ENCODE measurements at places on chromosomes 2 and 18.

DNA sequence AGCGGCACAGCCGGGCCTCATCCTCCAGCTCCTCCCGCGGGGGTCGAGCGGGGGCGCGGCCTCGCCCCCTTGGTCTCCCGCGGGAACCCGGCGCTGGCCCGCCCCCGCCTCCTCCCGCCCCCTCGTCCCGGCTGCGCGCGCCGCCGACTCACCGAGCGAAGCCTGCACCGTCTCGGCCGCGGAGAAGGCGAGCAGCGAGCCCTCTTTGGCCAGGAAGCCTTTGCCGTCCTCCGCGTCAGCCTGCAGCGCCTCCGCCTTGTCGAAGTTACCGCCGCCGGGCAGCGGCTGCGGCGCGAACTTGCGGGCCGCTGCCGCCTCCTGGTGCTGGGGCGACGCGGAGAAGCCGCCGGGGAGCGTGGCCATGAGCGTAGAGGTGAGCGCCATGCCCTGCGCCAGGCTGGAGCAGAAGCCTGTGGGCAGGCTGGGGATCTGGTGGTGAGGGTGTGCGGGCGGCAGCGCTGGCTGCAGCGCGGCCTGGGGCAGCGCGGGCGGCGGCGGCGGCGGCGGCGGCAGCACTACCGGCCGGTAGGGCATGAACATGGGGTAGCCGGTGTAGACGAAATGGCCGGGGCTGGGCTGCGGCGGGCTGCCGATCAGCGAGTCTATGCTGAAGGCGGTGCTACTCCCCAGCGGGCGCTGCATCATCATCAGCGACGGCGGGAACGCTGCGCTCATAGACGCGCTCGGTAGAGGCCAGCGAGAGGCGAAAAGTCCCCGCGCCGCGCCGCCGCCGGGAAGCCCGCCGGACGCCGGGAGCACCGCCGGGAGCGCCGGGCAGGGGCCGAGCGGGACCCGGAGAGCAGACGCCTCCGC, 683 bp downstream of the GBX2 start:
- H3K4me3 ChIP-seq: no peak overlapping the region
- no peak overlapping the region for H3K27ac ChIP-seq
- peaks cover 15% of the 10 kb centered on the region for H3K4me1 ChIP-seq
- DNase-seq: no peak
- peaks cover 47% of the 10 kb centered on the region for H3K27me3 ChIP-seq
- H3K36me3 ChIP-seq: no peaks in the 10 kb centered on the region

DNA sequence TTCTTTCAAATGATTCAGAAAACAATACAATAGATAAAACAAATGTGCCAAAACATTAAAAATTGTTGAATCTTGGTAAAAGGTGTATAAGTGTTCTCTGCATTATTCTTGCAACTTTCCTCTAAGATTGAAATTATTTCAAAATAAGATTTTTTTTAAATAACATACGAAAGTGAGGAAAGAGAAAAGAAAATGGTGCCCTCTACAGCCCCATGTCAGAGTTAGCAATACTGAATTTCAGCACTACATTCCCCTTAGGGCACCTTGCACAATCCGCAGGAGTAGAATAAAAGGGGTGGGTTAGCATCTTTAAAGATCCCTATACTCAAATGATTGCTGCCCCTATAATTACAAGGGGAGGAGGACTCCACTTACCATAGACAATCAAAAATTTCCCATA, 433.7 kb downstream of the BCL11A start:
- H3K27ac ChIP-seq: no peak overlapping the region
- no peak overlapping the region for H3K4me3 ChIP-seq
- H3K36me3 ChIP-seq: no peaks in the 10 kb centered on the region
- H3K4me1 ChIP-seq: no peaks in the 10 kb centered on the region
- no peaks in the 10 kb centered on the region for H3K27me3 ChIP-seq
- no peak for DNase-seq

DNA sequence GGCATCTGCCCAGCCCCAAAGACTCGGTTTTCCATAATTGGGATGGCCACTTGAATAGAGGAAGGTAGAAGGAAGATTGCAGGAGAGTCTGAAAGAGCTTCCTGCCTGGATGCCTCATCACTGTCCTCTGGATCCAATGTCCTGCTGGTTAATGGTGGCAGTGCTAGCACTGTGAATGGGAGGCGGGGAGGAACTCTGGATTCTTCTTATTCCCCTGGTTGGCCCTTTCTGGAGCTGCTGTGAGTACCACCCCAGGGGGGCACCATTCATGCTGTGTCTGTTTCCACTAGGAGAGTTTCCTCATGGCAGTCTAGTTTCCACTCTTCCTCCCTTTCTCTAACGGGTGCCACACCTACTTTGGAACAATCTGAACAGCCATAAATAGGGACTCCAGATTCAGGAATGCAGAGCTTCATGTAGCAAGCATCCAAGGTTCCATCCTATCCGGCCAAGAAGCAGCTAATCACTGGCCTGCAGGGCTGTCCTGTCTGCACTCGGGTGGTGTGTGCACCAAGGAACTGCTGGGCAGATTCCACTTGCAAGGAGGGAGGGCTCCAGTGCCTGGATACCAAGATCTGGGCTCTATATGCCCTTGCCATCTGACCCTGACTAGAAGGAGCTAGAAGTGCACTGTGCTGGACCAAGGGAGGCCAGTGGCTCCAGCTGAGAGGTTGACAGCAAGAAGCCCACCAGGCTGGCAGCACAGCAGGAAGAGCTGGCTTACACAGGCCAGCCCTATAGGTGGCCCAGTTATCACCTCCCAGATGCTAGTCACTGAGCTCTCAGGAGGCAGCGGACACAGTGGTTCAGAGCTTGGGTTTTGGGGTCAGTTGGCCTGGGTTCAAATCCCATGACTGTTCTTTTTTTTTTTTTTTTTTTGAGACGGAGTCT, 4.6 kb upstream of the ATOH8 start:
- DNase-seq: no peak
- peaks cover 47% of the 10 kb centered on the region for H3K4me1 ChIP-seq
- H3K4me3 ChIP-seq: no peak overlapping the region
- peaks cover 8% of the 10 kb centered on the region for H3K36me3 ChIP-seq

GRCh38 chr2:79530443-79530842, 17.6 kb downstream of the CTNNA2 start:
- H3K36me3 ChIP-seq: no peaks in the 10 kb centered on the region
- no peaks in the 10 kb centered on the region for H3K4me1 ChIP-seq
- no peak overlapping the region for H3K4me3 ChIP-seq
- no peak overlapping the region for H3K27ac ChIP-seq
- no peak for DNase-seq
- no peaks in the 10 kb centered on the region for H3K27me3 ChIP-seq

DNA sequence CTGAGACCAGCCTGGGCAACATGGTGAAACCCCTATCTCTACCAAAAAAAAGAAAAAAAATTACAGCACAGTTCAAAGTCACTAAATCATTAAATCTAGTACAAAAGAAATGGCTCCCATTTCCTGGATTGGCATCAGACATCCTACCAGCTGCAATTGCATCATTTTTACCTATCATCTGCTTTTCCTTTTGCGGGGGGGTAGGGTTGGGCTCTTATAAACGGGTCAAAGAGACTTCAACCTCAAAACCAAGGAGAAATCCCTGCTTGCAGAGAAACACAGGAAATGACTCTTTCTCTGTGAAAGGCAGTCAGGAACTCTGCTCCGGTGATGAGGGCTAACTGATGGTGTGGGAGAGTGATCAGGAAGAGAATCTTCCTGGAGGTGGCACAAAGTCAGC, 45.3 kb upstream of the RFX8 start:
- peaks cover 18% of the 10 kb centered on the region for H3K27me3 ChIP-seq
- H3K4me1 ChIP-seq: peaks cover 23% of the 10 kb centered on the region
- H3K27ac ChIP-seq: no peak overlapping the region
- no peaks in the 10 kb centered on the region for H3K36me3 ChIP-seq

- no peak for DNase-seq
- H3K36me3 ChIP-seq: peaks cover 7% of the 10 kb centered on the region
- no peak overlapping the region for H3K27ac ChIP-seq
- peaks cover 45% of the 10 kb centered on the region for H3K4me1 ChIP-seq
These were observed 129.3 kb upstream of the REV1 start for GRCh38 chr2:99619151-99619550.

- no peaks in the 10 kb centered on the region for H3K4me1 ChIP-seq
- no peaks in the 10 kb centered on the region for H3K36me3 ChIP-seq
- H3K27me3 ChIP-seq: peaks cover 4% of the 10 kb centered on the region
- H3K27ac ChIP-seq: no peak overlapping the region
- DNase-seq: no peak
- H3K4me3 ChIP-seq: no peak overlapping the region
These were observed 255.8 kb downstream of the ASXL3 start for GRCh38 chr18:33833842-33834241.

GRCh38 chr2:211994806-211995205, 543.8 kb downstream of the ERBB4 start:
- no peaks in the 10 kb centered on the region for H3K36me3 ChIP-seq
- DNase-seq: no peak
- no peaks in the 10 kb centered on the region for H3K4me1 ChIP-seq
- H3K27me3 ChIP-seq: no peaks in the 10 kb centered on the region
- no peak overlapping the region for H3K4me3 ChIP-seq

DNA sequence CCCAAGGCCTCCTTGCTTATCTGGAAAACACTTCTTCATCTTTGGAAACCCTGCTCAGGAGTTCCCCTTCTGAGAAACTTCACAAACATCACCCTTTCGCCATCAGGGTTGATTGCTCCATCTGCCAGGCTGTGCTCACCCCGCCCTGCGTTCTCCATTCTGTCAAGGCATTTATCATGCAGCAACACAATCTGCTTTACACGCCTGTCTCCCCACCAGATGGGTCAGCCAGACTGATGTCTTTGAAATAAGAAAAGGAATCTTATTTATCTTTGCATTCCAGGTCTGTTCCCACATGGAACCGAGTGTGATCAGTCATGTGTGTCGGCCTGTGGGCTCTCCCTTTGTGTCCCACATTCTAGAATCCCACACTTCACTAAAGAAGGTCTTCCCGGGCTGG, 110.0 kb upstream of the ARL4C start:
- H3K27ac ChIP-seq: no peak overlapping the region
- H3K36me3 ChIP-seq: no peaks in the 10 kb centered on the region
- peaks cover 3% of the 10 kb centered on the region for H3K4me1 ChIP-seq
- no peak overlapping the region for H3K4me3 ChIP-seq
- peaks cover 27% of the 10 kb centered on the region for H3K27me3 ChIP-seq

GRCh38 chr2:126995621-126996377, 97.1 kb downstream of the TEX51 start:
- DNase-seq: no peak
- H3K4me1 ChIP-seq: no peaks in the 10 kb centered on the region
- no peak overlapping the region for H3K4me3 ChIP-seq

DNA sequence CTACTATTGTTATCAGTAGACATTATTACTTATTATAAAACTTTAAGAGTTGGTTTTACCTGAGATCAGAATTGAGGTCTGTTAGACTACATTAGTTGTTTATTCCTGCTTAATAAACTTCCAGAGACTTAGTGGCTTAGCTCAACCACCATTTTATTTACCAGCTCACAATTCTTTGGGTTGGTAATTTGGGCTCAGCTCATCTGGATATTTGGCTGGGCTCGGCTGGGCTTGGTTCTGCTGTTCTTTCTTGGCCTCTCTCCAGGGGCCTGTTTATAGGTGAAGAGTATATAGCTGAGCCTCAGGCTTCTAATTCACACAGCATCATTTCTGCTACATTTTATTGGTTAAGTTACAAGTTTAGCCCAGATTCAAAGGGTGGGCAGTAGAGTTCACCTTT, 67.9 kb downstream of the CCDC138 start:
- H3K36me3 ChIP-seq: peaks cover 30% of the 10 kb centered on the region
- no peaks in the 10 kb centered on the region for H3K4me1 ChIP-seq
- no peak for DNase-seq
- H3K27me3 ChIP-seq: no peaks in the 10 kb centered on the region

DNA sequence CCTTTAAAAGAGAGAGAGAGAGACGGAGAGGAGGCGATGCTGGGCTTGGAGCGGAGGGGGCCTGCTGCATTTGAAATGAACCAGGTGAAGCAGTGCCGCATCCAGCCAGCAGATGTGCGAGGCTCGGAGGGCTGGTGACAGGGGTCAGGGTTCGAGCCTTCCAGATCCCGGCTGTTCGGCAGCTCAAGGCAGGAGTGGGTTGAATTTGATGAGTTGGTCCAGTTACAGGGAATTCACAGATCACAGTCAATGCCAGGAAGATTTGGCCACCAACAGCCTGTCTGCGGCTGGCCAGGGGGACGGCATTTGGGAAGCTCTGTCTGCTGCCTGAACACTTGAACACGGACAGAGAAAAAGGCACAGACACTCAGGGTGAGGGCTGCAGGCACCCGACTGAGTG, 48.6 kb downstream of the PTGR3 start:
- no peak overlapping the region for H3K27ac ChIP-seq
- H3K27me3 ChIP-seq: peaks cover 3% of the 10 kb centered on the region
- H3K4me1 ChIP-seq: peaks cover 8% of the 10 kb centered on the region
- no peak for DNase-seq
- H3K36me3 ChIP-seq: no peaks in the 10 kb centered on the region
- peak overlapping the region; percentile 80 for H3K4me3 ChIP-seq

- DNase-seq: no peak
- no peaks in the 10 kb centered on the region for H3K27me3 ChIP-seq
- peak overlapping the region; percentile 52 for H3K4me3 ChIP-seq
- peaks cover 31% of the 10 kb centered on the region for H3K4me1 ChIP-seq
- H3K27ac ChIP-seq: peak overlapping the region; percentile 66
These were observed 38.8 kb upstream of the ERMN start for GRCh38 chr2:157364257-157364974.

DNA sequence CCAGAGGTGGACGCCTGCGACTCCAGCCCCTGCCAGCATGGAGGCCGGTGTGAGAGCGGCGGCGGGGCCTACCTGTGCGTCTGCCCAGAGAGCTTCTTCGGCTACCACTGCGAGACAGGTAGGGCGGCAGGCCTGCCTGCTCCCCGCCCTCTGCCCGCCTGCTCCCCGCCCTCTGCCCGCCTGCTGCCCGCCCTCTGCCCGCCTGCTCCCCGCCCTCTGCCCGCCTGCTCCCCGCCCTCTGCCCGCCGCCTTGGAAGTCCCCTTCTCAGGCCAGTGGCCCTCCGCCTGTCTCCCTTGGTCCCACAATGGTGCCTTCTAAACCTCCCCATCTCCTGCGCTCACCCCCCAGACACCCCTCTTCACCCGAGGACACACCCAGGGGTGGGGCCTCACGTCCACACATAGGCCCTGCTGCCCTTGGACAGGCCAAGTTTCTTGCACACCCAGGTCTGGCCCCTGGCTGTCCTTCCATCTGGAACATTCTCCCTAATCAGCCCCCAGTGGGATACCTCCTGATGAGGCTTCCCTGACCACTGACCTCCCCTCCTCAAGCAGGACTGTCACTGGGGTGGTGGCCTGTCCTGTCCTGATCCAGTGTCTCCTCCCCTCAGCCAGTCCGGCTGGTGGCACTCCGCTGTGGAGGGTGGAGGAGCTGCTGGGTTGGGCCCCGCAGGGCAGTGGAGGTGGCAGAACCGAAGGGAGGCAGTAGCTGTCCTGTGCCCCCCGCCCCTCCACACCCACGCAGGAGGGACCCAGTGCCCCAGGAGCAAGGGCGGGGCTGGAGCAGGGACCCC, 37.9 kb downstream of the MTERF4 start:
- H3K4me3 ChIP-seq: peak overlapping the region; percentile 53
- no peaks in the 10 kb centered on the region for H3K36me3 ChIP-seq
- H3K27ac ChIP-seq: peak overlapping the region; percentile 98
- H3K27me3 ChIP-seq: peaks cover 12% of the 10 kb centered on the region
- peaks cover 7% of the 10 kb centered on the region for H3K4me1 ChIP-seq
